ENCODE measurements at places on chromosomes 2 and 18.

DNA sequence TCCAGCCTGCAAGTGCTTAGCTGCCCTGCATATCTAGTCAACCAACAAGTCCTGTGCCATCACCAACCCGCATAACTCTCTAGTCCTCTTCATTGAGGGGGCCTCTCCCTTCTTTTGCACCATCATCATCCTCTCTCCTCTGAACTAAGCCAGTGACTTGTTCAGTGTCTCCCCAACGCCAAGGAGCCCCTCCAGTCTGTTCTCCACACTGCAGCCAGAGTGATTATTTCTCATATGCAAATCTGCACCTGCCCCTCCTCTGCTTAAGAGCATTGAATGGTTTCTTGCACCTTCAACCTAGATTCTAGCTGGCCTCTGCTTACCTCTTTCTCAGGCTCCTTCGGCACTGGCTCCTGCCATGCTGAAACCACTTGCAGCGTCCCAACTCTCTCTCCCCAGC, 141.8 kb downstream of the FAM161A start:
- no peak for DNase-seq

- DNase-seq = no peak
Measured at GRCh38 chr2:232930059-232930400, 60.0 kb downstream of the SNORC start.

GRCh38 chr2:83971547-83971946, 487.5 kb downstream of the SUCLG1 start:
- no peak for DNase-seq

DNA sequence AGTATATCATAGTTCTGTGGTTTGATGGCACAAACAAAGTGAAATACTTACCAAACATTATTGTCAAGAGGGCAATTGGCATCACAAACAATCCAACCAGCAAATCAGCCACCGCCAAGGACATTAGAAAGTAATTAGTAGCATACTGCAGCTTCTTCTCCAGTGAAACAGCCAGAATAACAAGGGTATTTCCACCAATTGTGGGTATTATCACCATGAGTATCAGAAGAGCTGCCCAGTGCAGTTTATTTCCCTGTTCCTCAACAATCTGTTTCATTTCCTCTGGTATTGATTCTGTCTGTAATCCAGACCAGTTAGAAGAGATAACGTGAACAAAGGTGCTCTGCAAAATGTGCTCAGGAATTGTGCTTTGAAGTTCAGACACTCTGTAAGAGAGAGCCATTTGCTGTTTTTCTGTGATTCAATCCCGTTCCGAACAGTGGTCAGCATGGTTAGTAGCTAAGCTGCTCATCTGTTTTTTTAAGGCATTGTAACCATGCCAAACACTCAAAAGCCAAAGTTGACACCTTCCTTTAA, 1.4 kb downstream of the HTR2B start:
- no peak for DNase-seq

DNA sequence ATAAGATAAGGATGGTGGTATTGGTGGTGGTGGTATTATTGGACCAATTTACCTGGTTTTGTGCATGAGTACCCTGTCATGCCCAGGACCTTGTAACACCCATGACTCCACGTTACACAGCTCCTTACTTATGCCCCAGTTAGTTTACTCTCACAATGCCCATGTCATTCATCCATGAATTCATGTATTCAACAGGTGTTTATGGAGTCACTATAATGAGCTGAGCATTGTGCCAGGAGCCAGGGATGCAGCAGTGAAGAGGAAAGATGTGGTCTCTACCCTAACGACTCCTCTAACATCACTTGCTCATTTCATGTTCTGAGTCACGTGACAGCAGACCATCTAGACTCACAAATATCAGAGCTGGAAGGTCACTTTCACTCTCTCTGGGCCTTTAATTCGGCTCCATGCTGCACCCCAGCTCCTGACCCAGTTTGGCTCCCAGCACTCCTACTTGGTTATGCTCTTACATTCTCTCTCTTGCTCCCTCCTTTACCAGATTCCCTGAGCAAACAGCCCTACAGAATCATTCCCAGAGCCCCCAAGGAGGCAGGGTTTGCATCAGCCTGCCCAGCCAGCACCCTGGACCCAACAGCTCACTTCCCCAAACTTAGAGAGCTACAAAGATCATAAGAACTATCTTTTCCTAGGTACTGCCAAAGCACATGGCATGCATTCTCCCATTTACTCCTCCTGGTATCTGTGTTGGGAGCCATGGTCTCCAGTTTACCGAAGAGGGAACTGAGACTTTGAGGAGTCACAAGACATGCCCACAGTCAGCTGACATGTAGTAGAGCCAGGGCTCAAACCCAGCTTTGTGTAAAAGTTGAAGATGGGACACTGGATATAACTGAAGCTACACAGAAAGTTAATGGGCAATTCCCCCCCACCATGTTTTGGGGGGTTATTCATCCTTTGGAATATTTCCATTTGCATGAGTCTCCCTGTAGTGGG, 449.9 kb downstream of the LRATD1 start:
- DNase-seq = no peak

GRCh38 chr2:202121532-202122162, 48.6 kb downstream of the KIAA2012 start:
- DNase-seq = no peak

- no peak for DNase-seq
Measured at GRCh38 chr2:147910990-147911473, 66.2 kb downstream of the ACVR2A start.

DNA sequence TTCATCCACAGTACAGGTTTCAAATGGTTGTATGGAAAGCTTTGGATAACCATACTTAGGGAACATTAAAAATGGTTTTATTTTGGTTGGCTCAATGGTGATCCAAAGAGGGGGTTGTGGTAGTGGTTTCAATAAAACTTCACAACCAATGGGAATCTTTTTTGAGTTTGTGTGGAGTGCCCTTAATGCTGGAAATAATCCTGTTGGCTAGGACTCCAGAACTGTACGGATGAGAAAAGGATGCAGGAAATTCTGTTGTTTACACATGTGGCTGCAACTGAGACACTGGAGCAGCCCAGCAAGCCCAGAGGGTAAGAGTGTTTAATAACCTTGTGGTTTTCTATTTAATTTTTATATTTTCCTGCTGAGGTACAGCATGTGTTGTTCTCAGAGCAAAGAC, at the start of gene CCDC102B:
Gene CCDC102B, plus strand, starts transcription at position 210 of the 400 bp plus-strand sequence. CDS start 38,684 bp downstream, outside the sequence.
- no peak for DNase-seq

DNA sequence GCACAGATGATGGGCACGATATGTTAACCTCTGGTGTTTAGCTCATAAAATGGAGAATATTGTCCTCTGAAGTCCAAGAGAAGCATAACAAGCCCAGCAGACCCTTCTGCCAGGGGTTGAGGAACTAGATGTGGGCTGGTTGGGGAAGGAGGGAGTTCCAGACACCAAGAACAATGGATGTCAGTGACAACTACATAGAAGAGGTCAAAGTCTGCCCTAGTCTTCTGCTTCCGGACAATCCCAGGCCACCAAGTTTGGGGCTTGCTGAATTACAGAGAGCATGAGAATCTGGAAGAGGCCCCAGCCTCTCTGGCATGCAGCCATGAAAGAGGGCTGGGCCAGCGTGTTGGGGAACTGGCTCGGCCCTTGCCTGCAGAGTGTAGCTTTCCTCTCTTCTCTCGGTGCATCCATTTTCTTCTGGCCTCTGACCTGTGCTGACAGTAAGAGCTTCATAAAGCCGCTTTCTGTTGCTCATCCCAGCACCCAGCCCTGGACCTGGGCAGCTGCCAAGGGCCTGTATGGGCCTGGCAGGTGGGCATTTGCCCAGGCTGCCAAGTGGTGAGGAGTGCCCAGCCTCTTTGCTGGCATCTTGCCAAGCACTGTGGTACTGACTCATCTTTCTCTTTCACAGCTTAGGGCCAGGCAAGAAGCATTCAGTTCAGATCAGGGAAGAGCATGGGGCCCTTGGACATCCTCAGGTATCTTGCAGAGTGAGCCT, 14.6 kb upstream of the LAPTM4A start:
- peak; percentile 73 for DNase-seq

DNA sequence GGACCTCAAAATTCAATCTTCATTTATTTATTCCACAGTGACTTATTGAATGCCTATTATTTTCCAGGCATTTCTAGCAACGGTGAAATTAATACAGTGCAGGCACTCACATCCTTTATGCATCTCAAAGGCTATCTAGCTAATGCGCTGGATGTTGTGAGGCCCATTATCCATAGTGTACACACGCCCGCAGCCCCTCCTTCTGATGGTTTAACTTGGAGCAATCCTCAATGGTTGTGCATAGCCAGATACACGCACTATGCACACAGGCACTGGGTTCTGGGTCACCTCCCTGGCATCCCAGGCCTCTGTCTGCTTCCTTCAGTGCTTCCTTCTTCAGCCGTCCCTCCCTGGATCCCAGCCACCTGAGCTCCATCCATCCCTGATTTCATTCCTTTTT, 108.5 kb upstream of the BOD1L2 start:
- DNase-seq = no peak

DNA sequence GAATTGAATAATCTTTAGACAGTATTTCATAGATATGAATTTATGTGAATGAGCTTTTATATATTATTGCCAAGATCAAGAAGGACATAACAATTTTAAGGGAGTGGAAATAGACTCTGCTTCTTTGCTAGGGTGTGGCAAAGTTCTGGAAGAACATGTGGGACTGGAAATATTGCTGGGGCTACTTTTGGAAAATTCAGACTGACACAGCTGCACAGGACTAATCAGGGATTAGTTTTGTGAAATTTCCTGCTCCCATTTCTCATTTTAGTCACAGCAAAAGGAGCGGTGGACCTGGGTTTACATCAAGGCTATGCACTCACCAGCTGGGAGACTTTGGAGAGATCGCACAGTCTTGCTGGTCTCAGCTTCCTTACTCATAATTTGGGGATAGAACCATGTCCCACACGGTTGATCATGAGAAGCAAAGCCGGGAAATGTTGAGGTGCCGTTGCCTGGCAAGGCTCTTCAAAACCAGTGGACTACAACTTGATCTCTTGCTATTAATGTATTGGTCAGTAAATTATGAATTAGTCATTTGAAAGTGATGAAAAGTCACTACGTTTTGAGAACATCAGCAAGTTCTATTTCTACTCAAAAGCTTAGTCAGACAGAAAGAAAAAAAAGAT, 42.4 kb downstream of the IL1RL2 start:
- no peak for DNase-seq

DNA sequence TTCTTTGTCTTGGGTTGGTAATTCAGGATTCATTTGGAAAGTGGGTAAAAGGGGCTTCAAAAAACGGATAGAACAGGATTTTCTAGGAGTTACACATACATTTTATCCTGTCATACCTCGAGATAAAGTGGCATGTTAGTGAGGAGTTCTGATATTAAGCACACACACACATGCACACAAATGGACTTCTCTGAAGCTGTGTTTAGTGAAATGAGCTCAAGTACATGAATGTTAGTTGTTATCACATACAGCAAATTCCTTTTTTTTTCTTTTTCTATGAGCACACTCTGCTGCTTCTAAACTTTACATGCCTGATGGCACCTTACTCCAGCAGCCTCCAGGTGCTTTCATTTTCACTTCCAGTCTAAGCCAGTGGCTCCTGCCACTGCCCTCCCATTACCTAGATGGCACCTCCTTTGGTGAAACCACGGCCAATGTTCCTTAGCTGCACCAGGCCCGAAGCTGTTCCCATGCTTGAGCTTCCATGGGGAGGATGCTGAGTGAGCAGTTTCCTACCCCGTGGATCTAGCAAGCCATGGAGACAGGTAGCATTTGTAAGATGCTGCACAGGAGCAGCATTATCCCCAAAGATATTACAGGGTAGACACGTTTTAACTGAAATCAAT, 49.7 kb downstream of the STAT1 start:
- DNase-seq = no peak

- no peak for DNase-seq
Measured at GRCh38 chr2:236805800-236806531, 236.3 kb downstream of the ACKR3 start.

DNA sequence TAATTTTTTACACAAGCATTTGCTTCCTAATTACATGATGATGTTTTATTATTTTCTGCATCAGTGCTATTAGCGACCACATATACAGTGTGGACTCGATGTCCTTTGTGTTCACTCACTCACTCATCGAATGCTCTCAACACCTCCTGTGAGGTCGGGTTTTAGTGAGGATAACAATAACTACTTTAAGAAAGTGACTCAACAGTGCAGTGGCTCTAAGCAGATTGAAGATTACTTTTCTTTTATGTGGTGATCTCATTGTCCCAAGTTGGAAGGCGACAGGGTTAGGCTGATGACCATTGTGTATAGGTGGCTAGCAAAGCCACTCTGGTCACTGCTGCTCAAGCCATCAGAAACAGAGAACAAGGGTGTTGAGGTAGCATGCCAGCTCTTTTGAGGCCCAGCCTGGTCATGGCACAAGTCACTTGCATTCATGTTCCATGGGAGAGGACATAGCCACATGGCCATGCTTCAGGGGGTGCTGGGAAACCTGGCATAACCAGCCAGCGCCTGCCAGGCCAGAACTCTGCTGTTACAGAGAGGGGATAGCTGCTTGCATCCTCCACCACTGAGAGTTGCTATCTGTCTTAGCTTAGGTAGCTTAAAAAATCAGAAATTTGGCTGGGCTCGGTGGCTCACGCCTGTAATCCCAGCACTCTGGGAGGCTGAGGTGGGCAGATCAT, 60.4 kb downstream of the PDCL3 start:
- no peak for DNase-seq

GRCh38 chr2:68466778-68467076, 367 bp downstream of the FBXO48 start:
- DNase-seq = no peak

Measured in right forelimb (tissue), 1 donor.